Anterior cingulate cortex (tissue), 58 donors: ENCODE measurements at places on chromosomes 13 and 19.
A peak's percentile ranks its signal among the peaks of the same experiment; 100 is the strongest.

DNA sequence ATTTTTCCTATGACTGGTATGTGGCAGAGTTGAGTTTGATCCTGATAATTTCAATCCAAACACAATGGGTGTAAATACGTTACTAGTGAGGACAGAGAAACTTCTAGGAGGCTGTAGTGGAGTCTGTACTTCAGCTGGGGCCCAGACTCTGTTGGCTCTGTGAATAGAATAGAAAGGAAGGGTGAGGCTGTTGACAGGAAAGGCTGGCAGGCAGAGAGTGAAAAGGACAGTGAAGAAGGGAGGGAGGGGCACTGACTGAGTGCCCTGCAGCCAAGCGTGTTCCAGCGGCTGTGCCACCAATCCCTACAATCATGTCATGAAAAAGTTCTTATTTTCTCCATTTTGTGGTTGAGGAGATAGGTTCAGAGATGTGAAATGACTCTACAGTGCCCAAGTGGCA lies 80.5 kb downstream of the MBNL2 start:
- no peak for DNase-seq

GRCh38 chr13:109144693-109145437 lies 515.5 kb downstream of the MYO16 start:
- no peak for DNase-seq

GRCh38 chr13:80894917-80895316 lies 554.0 kb upstream of the SPRY2 start:
- DNase-seq = no peak

- DNase-seq = no peak
Measured at GRCh38 chr19:18764591-18765051, 26.5 kb downstream of the COMP start.

DNA sequence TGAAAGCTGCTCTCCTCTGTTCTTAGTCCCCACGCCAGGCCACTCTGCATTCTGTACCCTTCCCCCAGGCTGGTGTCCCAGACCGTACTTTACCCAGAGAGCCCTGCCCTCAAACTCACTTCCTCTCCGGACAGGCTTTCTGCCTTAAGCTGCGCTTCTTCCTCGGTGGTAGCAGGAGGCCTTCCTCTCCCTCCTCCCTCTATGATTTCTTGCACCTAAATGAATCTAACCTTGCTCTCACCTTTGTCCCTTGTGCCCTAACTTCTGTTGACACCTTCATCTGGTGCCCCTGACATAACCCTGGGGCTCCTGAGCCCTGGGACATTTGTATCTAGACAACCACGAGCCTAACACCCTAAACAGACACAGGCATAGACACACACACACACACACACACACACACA lies 29.6 kb upstream of the CEACAM21 start:
- no peak for DNase-seq

DNA sequence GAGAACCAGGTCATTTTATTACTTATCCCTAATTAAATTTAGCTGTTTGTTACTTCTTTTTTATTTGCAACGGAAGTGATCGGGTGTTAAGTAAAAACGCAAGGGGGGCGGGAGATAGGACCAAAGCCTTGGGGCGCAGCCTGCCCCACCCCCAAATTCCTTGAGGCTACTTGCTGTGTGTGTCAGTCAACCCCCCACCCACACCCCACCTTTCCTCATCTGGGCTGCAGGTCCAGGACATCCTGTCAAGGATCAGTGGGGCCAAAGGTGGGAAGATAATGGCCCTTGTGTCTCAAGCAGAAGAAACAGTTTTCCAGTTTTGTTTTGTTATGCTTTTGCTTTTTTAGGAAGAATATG lies 1.2 kb upstream of the FOXO1 start:
- no peak for DNase-seq

- no peak for DNase-seq
Measured at GRCh38 chr13:94128430-94128829, 351.1 kb downstream of the DCT start.

DNA sequence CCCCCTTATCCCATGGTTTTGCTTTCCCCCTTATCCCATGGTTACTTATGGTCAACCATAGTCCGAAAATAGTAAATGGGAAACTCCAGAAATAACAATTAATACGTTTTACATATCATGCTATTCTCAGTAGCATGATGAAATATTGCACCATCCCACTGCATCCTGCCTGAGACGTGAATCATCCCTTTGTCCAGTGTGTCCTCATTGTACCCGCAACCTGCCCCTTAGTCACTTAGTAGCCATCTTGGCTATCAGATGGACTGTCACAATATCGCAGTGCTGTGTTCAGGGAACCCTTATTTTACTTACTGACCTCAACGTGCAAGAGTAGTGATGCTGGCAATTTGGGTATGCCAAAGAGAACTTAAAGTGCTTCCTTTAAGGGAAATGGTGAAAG lies 10.5 kb upstream of the NBEA start:
- no peak for DNase-seq

- DNase-seq = no peak
Measured at GRCh38 chr13:113166266-113166665, 7.8 kb downstream of the PROZ start.

- DNase-seq = no peak
Measured at GRCh38 chr13:101511766-101512165, 59.3 kb downstream of the ITGBL1 start.

DNA sequence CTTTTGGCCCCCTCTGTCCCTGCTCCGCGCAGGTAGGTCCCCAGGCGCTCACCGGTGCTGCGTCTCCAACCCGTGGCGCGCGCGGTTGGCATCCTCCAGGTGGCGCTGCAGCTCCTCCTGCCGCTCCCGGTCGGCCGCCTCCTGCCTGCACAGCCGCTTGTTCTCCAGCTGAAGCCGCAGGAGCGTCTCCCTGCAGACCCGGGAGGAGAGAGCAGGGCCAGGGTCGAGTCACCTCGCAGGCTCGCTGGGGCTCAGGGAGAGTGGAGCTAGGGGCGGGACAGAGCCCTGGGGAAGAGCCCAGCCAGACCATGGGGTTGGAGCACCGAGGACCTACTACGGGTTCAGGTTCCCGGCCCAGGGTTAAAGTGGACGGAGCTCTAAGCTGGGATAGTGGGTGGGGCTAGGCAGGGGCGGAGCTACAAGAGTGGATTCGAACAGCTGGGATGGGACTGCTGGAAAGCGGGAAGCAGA lies 9.3 kb downstream of the HOOK2 start:
- DNase-seq = no peak

DNA sequence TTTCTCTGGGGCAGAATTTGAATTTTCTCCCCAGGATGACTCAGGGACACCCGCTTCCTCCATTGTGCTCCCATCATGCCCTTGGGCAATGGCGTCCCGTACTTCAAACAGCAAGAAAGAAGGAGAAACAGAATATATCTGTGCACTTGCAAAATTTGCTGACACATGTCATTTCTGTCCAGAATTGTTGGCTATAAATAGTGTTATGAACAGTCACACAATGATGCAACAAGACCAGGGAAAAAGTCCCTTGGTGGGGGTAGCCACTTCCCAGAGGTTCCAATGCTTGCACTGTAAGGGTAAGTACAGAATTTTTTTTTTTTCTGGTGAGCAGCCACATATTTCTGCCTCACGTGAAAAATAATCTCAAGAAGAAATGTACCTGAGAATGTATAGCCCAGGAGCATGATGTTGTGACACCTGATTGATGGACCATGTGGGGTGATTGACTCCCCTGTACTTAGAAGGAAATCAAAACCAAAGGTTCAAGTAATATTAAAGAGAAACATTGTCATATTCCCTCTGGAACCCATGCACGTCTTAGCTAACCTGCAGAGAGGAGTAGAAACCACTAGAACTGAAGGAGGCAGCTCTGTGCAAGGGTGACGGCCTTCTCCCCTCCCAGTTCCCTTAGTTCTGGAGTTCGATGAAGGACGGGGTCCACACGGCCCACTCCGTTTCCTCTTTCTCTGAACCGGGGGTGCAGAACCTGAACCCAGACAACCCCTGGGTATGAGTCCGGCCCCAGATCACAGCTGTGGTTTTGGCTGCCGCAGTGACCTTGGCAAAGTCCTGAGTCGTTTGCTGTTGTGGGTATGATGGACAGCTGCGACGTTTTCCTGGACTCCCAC lies 9.3 kb upstream of the LAIR1 start:
- no peak for DNase-seq

DNA sequence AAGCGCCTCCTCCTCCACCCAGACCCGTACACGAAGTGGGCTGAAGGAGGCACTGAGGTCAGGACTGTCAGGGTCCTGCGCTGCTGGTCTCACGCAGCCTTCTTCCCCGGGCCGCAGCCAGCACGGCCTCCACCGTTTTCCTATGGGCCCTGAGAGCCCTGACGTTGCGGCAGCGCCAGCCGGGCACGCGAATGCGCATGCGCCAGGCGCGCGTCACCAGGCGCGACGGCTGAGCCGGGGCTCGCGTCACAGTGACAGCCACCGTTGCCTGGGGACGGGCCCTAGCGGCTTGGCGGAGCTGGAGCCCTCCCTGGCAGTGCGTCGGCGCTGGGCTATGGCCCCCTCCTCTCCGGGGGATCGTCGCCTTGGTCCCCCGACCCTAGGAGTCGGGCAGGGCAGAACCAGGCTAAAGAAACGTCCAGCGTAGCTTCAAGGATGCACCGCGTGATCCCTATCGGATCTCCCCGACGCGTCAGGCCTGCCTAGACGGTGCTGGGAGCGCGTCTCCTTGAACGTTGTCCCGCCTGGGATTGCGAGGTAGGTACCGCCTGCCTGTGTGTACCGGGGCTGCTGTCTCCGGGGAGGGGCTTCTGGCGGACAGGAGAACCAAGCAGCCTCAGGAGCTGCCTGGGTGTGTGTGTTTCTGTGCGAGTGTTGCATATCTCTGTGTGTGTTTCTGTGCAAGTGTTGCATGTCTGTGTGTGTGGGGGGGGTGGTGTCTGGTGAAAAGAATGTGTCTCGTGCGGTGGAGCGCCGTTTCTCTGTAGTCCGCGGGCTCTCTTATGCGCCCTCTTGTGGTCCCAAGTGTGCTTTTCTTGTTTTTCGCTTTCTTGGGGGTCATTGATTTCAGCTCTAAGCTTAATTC lies 43.2 kb downstream of the ZNF571 start:
- peak; percentile 28 for DNase-seq

GRCh38 chr13:32164622-32165268 lies 133.2 kb downstream of the FRY start:
- DNase-seq = no peak

GRCh38 chr13:51177188-51177587 lies 45.0 kb upstream of the FAM124A start:
- DNase-seq = no peak

GRCh38 chr13:20703780-20704458 lies 420 bp downstream of the IL17D start:
- peak; percentile 56 for DNase-seq

GRCh38 chr13:102729560-102730270 lies 34.9 kb upstream of the METTL21C start:
- DNase-seq = no peak

DNA sequence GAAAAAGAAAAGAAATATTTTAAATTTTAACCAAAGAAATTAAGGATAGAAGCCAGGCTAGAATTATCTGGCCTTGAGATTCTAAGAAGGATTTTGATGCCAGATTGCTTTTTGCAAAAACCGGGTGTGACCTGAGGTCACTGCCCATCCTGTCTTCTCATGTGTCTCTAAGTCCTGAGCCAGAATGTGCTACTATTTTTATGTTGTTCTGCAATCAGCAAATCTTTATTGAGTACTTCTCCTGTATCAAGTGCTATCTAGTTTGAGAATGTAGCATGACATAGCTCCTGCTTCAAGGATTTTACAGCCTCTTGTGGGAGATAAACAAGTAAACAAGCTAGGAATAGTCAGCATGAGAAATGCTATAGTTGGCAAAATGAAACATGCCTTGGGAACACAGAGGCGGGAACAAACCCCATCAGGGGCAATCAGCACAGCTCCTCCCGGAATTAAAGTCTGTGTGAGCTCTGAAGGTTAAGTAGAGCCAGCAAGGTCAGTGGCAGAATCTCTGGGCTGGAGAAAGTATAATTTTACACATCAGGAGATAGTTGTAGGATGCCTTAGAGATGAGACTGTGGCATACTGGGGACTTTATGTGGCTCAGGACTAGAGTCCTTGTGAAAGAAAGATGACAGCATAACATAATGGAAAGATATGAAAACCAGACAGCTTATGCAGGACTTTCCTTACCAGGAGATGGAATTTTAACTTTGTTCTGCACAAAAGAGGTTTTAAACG lies 899.5 kb upstream of the SLC10A2 start:
- DNase-seq = no peak

DNA sequence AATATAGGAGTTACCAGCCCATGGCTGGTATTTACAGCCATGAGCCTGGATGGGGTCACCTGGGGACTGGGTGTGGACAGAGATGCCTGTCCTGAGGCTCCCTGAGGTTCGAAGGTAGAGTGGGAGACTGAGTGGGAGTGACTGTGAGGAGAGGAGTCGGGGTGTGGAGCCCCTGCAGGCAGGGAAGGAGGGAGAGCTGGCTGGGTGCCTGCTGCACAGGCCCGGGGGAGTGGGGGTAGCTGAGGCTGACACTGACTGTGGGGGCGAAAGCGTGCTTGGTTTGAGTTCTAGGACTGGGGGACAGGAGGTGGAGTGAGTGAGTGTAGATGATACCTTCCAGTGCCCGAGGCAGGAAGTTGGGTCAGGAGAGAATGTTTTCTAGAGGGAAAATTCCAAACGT lies 7.1 kb downstream of the RAB11B start:
- DNase-seq = no peak

DNA sequence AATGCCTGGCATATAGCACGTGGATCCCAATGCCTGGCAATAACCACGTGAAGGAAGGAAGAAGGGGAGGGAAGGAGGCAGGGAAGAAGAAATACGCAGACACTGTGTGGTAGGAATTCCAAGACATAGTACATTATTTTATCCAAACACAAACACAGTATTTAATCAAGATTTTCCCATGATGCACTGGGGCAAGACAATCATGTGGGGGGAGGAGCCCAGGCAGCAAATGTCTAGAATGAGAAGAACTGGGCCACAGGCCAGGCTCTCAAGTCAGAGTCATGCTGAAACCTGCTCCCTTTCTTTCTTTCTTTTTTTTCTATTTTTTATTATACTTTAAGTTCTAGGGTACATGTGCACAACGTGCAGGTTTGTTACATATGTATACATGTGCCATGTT lies 717.9 kb downstream of the UQCRFS1 start:
- no peak for DNase-seq

- peak; percentile 59 for DNase-seq
Measured at GRCh38 chr13:57634839-57635165, 3.3 kb downstream of the PCDH17 start.

GRCh38 chr13:75806117-75806516 lies 170.0 kb downstream of the LMO7 start:
- no peak for DNase-seq

DNA sequence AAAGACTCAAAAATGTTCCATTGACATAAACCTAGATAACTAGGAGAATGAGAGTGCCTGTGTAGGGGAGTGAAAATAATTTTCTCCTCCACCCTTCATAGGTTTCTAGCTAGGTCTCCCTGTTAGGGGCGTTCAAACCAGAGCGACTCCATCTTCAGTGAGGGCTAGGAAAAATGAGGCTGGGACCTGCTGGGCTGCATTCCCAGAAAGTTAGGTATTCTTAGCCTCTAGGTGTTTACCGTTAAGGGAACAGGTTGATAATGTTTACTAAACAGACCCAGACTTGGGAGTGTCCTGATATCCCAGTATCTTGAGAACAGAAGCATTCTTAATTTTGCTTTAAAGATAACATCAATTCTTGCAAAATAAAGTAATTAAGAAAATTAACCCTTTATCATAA lies 20.1 kb downstream of the PABPC3 start:
- DNase-seq = no peak
